ENCODE measurements at places on chromosomes 7 and 10.
A peak's percentile ranks its signal among the peaks of the same experiment; 100 is the strongest.

DNA sequence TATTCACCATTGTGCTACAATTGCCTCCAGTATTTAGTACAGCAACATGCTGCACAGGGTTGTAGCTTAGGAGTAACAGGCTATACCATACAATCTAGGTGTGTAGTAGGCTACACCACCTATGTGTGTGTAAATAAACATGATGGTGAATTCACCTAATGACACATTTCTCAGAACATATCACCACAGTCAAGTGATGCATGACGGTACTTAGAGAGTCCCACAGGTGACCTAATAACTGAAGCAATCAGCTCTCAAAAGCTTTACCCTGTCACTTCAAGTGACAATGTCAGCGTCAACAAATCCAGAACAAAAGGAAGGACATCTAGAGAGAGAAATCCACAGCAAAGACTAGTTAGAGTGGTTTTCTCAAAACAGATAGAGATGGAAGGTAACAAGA is 38.8 kb downstream of the CCNJ start:
- DNase-seq = no peak

- peak; percentile 33 for DNase-seq
Measured at GRCh38 chr10:98456686-98457482, 10.1 kb upstream of the HPS1 start.

DNA sequence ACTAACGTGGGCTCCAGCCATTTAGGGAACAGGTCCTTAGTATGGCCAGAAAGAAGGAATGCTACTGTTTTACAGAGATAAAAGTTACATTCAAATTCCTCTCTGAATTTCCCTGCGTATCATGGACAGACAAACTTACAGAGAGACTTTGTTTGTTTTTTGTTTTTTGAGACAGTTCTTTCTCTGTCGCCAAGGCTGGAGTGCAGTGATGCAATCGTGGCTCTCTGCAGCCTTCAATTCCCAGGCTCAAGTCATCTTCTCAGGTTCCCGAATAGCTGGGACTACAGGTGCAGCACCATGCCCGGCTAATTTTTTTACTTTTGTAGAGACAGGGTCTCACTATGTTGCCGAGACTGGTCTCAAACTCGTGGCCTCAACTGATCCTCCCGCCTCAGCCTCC is 64.5 kb upstream of the MPP7 start:
- no peak for DNase-seq

DNA sequence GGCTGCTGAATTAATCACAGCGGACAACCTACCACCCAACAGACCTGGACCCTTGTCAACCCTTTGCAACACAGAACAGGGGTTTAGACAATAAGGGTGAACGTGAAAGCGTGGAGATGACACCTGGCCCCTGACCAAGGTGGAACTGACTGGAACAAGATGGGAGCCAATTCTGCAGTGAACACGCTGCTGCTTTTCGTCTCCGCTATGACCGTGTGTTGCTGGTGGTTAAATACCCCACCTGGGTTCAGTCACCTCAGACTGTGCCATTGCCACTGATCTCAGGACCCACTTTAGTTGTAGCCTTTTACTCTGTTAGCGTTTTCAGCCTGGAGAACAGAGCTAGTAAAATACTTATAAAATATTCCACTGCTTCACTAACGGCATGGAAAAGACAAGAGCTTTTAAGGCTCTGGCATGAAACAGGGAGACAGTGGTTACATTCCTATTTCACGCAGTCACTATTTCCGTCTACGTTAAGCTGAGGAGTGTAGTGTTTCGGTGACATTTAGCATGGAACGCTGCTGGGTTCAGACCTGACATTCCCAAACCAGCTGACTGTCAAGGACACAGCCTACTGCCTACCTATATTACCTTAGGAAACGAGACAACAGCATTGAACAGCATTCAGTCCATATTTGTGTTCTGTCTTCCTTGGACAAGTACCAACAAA is 119.5 kb upstream of the PRSS1 start:
- DNase-seq = no peak
